Hair follicular keratinocyte (primary cell): ENCODE measurements at places on chromosomes 4 and X. TPM values are rescaled to one million over a fixed set of nuclear protein-coding genes. Genes with fewer than 3 reads are reported as not detected.

The RBM46 gene
- 0.27 and 1.6 TPM in 2 replicates for total RNA-seq

The TBC1D19 gene
- 6.9 and 11.9 TPM in 2 replicates for total RNA-seq

The PFKFB1 gene
- total RNA-seq = 0.27 TPM in 1 of 2 replicates, not detected in the other

The MAGEB17 gene
- total RNA-seq = not detected in 2 replicates

The TMEM192 gene
- total RNA-seq = 15.4 and 15.6 TPM in 2 replicates

The MAGIX gene
- total RNA-seq = 4.8 and 11.0 TPM in 2 replicates

The CACNA1F gene
- total RNA-seq = 0.08 TPM in 1 of 2 replicates, not detected in the other

The FREM3 gene
- total RNA-seq = not detected in 2 replicates

The MAGEA8 gene
- total RNA-seq = not detected in 2 replicates

The LRAT gene
- 2.4 and 3.7 TPM in 2 replicates for total RNA-seq

The KLHL5 gene
- total RNA-seq = 40.0 and 52.6 TPM in 2 replicates

The RHOXF2B gene
- total RNA-seq = not detected in 2 replicates

The SLC25A53 gene
- 2.6 and 4.7 TPM in 2 replicates for total RNA-seq
